ENCODE measurements at places on chromosomes 11 and 22.

DNA sequence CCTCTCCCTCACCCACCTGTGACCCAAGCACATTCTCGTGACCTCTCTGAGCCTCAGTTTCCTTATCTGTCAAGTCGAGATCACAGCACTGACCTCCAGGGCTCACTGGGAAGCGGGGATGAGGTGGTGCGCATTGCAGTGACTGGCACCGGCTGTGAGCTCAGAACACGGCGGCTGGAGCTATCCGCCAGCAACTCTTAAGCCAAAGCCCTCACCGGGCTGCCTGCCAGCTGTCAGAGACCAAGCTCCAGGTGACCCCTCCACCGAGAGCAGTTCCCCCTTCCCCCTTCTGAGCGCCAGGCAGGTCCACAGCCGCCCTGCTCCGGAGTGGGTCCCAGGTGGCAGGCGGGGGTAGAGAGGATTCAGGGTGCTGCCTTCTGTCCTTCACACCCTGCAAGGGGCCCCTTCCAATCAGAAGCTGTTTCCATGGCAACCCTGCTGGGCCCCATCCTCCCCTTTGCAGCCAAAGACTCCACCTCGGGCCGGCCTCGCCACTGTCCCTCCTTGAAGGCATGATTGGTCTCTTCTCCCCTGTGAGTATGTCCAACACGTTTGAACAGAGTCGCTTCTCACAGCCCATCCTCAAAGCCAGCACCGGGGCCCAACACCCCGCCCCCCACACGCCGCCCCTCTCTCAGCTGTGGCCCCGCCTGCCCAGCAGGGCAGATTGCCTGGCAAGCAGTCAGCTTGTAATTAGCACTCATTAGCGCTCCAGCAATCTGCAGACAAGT is 98.7 kb downstream of the WNT7B start:
- no peak for DNase-seq

DNA sequence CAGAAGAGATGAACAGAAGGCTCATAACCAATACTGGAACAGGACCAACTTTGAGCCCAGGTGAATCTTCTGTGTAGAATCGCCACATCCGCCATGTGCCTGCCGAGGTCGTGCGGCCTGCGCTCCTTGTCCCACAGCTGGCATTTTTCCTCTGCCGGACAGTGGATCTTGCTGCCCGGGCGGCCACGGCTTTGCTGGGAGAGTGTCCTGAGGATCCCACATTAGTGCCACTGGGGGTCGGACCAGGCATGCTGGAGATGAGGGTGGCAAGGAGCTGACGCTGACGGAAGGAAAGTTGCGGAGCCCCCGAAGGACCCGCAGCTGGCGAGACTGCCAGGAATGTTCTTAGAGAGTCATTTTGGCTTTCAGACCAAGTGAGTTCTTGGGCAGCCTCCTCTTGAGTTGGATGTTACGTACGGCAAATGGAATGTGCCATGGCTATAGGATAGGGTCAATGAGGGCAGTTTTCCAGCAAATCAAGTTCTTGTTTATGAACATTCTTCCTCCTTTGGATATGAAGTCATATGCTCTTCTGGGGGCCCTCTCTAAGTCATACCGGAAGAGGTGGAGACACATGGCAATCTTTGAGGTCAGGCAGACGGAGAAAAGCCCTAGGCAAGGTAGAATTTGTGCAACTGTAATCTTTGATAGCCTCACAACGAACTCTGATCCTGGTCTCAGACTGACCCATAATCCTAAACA is 57.4 kb upstream of the NUP160 start:
- DNase-seq: no peak

GRCh38 chr11:94111660-94112059 is 17.0 kb upstream of the PANX1 start:
- no peak for DNase-seq

GRCh38 chr11:111814557-111815320 is 48.5 kb upstream of the PPP2R1B start:
- DNase-seq: no peak

GRCh38 chr11:61041755-61042518 is 60.4 kb upstream of the CD5 start:
- peak; percentile 60 for DNase-seq

GRCh38 chr11:126507646-126508045 is 152.2 kb downstream of the ST3GAL4 start:
- no peak for DNase-seq
